ENCODE measurements at places on chromosomes 1 and 21.

DNA sequence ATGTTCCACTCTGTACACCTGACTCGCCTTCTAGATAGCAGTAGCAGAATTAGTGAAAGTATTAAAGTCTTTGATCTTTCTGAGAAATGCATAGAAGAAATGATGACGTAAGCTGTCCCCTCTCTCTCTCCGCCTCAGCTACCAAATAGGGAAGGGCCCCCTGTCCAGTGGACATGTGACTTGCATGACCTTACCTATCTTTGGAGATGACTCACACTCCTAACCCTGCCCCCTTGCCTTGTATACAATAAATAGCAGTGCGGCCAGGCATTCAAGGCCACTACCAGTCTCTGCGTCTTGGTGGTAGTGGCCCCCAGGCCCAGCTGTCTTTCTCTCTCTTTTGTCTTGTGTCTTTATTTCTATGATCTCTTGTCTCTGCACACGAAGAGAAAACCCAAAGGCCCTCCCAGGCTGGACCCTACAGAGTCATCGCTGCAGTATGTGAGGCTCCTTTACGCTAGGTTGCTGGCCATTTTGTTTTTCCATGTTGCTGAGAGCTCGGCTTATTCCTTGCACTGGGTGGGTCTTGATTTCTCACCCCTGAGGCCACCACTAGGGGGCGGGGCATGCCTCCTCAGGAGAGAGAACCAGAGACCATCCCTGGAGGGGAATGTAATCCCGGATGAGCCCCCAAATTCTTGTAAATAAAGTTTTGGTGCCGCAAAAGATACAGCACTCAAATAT is 16.0 kb upstream of the ZBTB8B start:
- peak; percentile 37 for DNase-seq

GRCh38 chr1:12272770-12273169 is 42.9 kb downstream of the VPS13D start:
- no peak for DNase-seq

- no peak for DNase-seq
These were observed 5.5 kb downstream of the LAPTM5 start for GRCh38 chr1:30751830-30752650.

GRCh38 chr1:119647734-119648619 is at the start of gene ZNF697:
Gene ZNF697 (minus strand): TSS chr1:119648266. CDS start chr1:119626100, 22,166 bp downstream.
- peak; percentile 99 for DNase-seq

DNA sequence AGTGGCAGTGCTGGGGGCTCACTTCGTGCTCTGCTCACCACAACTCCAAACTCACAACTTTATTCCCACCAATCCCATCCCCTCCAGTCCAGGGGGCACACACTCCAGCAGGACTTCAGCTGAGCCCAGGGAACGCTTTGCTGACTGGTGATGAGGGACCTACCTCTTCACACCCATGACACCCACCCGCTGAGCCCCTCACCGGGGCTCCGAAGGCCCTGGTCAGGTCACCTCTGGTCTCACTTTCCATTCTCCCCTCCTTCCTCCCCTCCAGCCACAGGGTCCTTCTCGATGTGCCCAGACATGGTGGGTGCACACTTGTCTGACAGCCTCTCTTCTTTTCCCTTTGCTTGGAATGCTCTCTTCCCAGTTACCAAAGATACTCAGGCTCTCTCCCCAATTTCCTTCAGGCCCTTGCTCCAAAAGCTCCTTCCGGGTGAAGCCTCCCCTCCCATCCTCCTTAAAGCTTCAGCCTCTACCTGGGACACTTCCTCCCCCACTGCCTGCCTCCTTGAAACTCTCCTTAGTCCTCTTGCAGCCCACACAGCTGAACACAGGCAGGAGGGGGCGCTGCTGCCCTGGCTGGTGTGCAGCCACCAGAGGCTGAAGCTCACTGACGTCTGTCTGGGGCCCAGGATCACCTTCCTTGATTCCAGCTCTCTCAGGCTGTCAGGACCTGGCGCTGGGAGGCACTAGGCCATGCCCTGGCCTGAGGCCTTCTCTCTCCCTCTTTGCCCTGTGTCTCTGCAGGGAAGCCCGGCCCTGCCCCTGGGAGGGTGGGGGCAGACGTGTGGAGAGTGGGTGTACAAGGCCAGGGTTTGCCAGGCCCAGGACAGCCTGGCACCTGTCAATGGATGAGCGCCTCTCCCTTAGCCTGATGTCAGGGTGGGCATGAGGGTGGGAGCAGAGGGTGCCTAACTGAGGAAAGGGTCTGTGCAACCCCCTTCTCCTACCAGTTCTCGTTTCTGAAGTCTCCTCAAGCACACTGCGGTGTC is 1.6 kb downstream of the KCNE1 start:
- peak; percentile 70 for DNase-seq

DNA sequence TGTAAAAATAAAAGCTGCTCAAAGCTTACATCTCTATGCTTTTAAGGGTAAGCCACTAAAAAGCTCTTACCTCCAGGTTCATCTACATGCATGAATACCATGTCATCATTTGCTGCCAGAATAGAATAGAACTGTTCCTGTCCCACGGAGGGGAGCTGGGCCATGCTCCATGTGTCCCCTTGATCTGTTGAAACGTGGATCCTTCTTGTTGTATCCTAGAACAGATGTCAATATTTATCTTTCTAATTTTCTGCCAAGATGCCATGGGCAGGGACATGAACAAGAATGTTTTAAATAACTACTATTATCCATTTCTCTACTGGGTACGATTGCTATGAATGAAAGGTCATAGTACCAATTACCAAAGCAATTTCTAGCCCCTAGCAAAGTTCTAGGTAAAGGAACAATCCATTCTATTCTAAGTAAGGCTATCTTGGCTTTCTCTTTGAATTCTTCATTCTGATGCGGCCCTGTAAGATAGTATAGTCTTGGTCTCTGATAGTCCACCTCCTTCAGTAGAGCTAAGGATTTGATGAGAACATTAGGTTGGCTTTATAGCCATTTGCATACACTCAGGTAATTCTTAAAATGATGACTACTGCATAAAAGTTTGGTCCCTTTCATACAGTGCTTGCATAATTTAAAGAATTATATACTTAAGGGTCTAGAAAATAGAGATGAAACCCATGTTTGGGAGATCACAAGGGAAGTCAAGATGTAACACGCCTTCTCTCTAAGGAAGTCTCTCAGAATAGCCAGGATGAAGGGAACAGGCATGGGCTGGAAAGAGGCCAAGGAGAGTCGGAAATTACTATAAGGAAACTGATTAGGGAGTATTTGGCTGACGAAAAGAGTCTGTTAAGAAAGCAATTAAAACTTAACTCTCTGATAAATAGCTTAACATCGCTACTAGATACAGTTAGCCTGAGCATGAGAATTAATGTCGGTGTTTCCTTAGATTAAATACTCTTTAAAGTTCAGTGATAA is 35.4 kb upstream of the MYBPHL start:
- DNase-seq, result no peak

DNA sequence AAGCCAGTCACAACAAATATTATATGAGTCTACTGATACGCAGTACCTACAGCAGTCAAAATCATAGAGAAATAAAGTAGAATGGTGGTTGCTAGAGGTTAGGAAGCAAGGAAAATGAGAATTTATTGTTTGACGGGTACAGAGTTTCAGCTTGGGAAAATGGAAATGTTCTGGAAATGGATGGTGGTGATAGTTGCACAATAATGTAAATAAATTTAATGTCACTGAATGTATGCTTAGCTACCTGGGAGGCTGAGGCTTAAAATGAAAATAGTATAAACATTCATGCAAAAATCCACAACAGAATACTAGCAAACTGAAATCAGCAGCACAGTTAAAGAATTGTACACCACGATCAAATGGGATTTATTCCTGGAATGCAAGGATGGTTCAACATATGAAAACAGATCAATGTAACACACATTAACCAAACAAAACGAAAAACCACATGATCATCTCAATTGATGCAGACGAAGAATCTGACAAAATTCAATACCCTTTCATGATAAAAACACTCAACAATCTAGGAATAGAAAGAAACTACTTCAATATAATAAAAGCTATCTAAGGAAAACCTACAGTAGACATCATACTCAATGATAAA is 10.7 kb downstream of the TUT4 start:
- DNase-seq, result no peak

GRCh38 chr1:25673456-25673855 is 56.9 kb downstream of the MAN1C1 start:
- DNase-seq, result no peak

- DNase-seq, result no peak
These were observed 3.9 kb downstream of the RBM34 start for GRCh38 chr1:235157150-235157549.

GRCh38 chr1:10212476-10212875 is 2.1 kb downstream of the KIF1B start:
- no peak for DNase-seq

GRCh38 chr21:45497846-45498645 is 44.2 kb downstream of the SLC19A1 start:
- no peak for DNase-seq

GRCh38 chr1:63714482-63714760 is 59.4 kb upstream of the ROR1 start:
- DNase-seq, result no peak

GRCh38 chr1:178311164-178311563 is 185.6 kb downstream of the CLEC20A start:
- DNase-seq, result no peak

DNA sequence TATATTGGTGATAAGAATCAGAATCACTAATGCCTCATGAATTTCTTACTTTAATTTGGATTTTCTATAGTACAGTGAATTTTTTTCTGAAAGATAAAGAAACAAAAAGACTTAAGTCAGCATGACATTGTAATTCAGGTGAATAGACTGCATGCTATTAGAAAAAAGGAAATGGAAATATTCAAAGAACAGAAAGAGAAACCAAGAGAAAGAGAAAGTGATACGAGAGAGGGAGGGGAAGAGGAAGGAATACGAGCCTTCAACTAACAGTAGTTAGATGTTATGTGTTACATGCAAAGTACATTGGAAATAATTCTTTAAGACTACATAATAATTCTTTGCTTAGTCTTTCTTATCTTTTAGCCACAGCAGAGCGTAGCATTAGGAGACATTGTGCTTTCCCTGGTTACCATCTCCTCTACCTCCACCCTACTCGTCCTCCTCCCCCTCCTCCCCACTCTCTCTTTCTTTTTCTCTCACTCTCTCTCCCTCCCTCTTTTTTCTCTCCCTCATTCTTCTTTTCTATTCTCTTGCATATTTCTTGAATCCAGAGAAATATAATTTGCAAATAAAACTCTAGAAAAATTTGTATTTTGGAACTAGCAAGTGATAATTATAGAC is 46.4 kb upstream of the ADGRL4 start:
- peak; percentile 24 for DNase-seq

- DNase-seq, result peak; percentile 65
These were observed 725 bp downstream of the SLC25A33 start for GRCh38 chr1:9539829-9540550.

GRCh38 chr1:201181726-201182125 is 8.9 kb upstream of the IGFN1 start:
- no peak for DNase-seq

GRCh38 chr1:59367301-59368007 is 70.6 kb downstream of the FGGY start:
- peak; percentile 86 for DNase-seq

GRCh38 chr1:13813398-13814012 is 113.5 kb downstream of the PRDM2 start:
- peak; percentile 41 for DNase-seq

- peak; percentile 86 for DNase-seq
These were observed 59.2 kb downstream of the ABCA4 start for GRCh38 chr1:94061513-94062443.

DNA sequence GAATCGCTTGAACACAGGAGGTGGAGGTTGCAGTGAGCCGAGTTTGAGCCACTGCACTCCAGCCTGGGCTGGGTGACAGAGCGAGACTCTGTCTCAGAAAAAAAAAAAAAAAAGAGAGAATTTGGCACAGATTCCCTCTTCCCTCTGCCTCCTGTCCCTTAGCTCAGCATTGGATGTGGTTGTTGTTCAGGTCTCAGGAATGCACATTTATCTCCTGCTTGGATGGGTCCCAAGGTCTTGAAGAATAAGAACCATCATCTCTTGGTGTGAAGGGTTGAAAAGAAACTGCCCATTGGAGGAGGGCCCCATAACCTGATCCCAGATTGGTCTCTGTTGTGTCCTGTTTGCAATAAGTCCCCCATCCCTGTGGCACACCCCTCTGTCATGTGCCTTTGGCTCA is 34.9 kb downstream of the UBIAD1 start:
- peak; percentile 22 for DNase-seq

Measured in EL (cell line).